Heart left ventricle (tissue), 16 donors: ENCODE measurements at places on chromosomes 2 and 18. TPM values are rescaled to one million over a fixed set of nuclear protein-coding genes. Genes with fewer than 3 reads are reported as not detected.

- no peaks in the 10 kb centered on the region for H3K4me1 ChIP-seq
- H3K27ac ChIP-seq: no peak overlapping the region
- no peaks in the 10 kb centered on the region for H3K27me3 ChIP-seq
- H3K36me3 ChIP-seq: no peaks in the 10 kb centered on the region
- DNase-seq: no peak
- H3K4me3 ChIP-seq: no peak overlapping the region
Observed at GRCh38 chr2:101655702-101656422, 41.6 kb upstream of the MAP4K4 start.

GRCh38 chr18:46321955-46322354 lies 217.8 kb downstream of the HAUS1 start:
- DNase-seq: no peak
- H3K27me3 ChIP-seq: no peaks in the 10 kb centered on the region
- H3K27ac ChIP-seq: no peak overlapping the region

GRCh38 chr18:8499810-8500675 lies 109.2 kb upstream of the RAB12 start:
- H3K4me1 ChIP-seq: no peaks in the 10 kb centered on the region
- no peaks in the 10 kb centered on the region for H3K36me3 ChIP-seq
- H3K4me3 ChIP-seq: no peak overlapping the region
- DNase-seq: no peak
- H3K27ac ChIP-seq: no peak overlapping the region

DNA sequence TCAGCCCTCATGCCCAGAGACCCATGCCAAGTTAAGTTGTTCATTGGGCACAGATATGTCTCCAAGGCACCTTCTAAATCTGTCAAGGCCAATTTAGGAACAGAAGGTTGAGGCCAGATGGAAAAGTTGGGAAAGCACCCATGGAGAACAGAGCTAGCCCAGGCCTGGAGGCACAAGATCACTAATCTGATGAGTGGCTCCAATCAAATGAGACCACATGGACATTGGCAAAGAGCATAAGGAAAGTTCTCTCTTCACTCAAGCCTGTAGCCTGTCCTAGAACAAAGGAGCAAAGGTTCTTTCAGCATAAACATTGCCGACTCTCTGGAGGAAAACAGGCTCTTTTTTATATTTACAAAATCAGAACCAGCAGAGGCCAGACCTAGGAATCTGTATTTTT lies 154.8 kb downstream of the RNF152 start:
- DNase-seq: no peak
- H3K4me1 ChIP-seq: no peaks in the 10 kb centered on the region
- H3K27me3 ChIP-seq: no peaks in the 10 kb centered on the region
- peak overlapping the region; percentile 64 for H3K27ac ChIP-seq
- no peak overlapping the region for H3K4me3 ChIP-seq

DNA sequence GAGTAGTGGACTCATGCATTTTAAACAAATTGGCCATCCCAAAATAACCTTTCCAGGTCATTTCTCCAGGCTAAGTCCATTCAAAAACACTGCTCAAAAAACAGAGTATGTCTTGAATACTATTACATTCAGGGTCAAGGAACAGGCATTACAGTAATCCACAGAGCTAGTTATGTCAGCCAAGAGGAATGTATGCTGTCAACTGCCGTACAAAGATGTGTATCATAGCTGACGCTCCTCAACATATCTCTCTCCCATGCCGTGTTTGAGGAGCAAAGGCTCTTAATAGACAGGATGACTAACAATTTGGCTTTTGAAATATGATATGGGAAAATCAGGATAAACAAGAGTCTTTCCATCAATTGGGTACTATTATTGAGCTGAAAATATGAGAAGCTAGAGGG lies 68.8 kb upstream of the KCTD1 start:
- H3K27me3 ChIP-seq: no peaks in the 10 kb centered on the region
- no peaks in the 10 kb centered on the region for H3K4me1 ChIP-seq
- H3K36me3 ChIP-seq: no peaks in the 10 kb centered on the region
- H3K4me3 ChIP-seq: no peak overlapping the region

DNA sequence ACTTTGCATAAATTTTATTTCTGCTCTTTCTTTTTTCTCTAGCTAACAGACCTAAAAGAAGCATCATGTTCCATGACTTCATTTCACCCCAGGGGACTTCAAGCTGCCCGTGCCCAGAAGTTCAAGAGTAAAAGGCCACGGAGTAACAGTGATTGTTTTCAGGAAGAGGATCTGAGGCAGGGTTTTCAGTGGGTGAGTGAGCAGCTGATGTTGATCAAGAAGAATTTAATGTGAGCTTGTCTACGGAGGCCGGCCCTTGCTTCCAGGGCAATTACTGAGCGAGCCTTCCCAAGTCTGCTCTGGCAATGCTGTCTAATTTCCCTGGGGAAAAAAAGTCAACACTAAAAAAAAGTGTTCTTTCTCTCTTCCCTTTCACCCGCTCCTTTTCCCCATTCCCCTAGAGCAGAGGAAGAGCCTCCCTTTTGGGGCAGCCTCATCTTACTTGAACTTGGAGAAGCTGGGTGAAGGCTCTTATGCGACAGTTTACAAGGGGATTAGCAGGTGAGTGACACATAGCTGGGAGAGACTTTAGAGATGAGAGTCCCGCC lies 1.2 kb downstream of the CDK15 start:
- peak; percentile 48 for DNase-seq
- H3K27me3 ChIP-seq: no peaks in the 10 kb centered on the region
- H3K4me1 ChIP-seq: peaks cover 7% of the 10 kb centered on the region
- no peak overlapping the region for H3K27ac ChIP-seq
- no peaks in the 10 kb centered on the region for H3K36me3 ChIP-seq

DNA sequence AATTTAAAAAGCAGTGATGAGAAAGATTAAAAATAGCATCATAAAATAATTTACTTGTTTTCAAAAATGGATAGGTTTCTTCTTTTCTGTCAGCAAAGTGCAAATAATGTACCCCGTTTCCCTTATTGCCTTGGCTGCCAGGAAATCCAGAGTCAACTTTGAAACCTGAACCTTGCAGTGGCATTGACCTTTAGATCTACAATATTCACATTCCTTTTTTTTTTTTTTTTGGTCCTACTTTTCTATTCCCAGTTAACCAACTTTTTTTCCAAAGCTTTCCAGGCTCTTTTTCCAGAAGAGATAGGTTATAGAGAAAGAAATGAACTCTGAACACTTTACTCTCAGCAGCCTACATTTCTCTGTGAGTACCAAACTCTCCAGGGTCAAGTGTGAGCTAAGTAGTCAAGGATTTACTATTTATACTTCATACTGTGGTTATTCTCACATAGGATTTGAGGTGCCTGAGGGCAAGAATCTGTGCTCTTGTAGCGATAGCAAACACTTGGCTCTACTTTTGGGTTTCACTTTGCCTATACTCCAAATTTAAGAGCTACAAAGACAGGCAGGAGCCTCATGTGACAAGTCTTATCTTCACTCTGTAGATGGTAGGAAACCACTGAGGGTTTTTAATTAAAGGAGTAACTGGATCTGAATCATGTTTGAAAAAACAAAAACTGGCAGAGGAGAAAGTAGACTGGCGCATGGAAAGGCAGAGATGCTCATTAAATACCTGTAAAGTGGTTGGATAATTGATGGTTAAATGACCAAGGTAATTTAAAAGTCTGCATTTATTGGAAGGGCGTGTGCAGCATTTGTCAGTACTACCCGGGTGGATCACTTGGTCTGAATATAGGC lies 63.2 kb upstream of the TMEM17 start:
- peaks cover 13% of the 10 kb centered on the region for H3K27me3 ChIP-seq
- DNase-seq: no peak

DNA sequence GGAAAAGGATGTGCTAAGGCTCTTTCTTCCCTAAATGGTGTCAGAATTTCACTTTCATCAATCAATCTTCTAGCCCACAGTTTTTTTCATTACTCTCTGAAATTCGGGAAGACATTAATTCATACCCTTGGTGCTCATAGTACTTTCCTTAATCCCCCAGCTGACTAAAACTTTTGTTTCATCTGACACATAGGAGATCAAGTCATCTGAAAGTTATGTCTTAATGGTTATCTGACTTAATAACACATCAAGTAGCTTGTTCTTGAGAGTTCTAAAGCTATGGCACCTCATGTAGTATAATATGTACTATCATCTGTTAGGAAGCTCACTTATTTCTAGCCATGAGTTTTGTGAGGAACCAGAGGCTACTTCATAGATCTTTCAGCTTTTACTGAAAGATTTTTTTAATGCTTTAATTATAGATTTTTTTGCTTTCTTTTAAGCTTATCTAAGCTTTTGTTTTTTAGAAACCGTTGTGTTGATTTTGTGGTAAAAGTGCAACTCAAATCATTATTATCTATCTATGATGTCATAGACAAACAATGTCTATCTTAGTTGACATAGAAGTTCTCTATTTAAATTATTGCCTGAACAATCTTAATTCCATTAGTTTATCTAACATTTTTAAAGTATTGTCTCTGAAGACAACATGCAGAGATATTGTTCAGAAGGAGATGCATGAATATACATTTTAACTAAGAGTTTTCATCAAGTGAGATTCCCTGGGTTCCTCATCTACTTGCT lies 93.6 kb upstream of the UBXN4 start:
- H3K36me3 ChIP-seq: peaks cover 5% of the 10 kb centered on the region
- no peak overlapping the region for H3K4me3 ChIP-seq
- H3K27me3 ChIP-seq: no peaks in the 10 kb centered on the region
- no peak for DNase-seq

DNA sequence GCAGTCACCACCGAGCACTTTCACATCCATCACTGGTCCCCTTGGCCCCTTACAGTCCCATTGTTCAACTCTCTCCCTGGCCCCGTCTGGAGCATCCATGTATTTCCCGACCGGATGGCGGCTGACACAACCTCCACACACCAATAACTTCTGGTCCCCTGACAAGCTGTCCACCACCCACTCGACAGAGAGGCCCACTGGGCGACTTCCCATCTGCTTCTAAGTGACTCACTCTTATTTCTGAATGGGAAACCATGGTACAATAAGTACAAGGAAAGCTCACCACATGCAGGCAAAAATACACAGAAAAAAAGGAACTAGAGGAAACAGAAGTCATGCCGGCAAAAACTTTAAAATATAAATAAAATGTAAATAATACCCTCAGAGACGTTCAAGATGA lies 82.9 kb upstream of the RAB12 start:
- H3K27ac ChIP-seq: no peak overlapping the region
- no peaks in the 10 kb centered on the region for H3K27me3 ChIP-seq
- H3K4me3 ChIP-seq: no peak overlapping the region
- no peaks in the 10 kb centered on the region for H3K36me3 ChIP-seq

GRCh38 chr2:129742415-129743180 lies 236.9 kb upstream of the RAB6C start:
- no peak overlapping the region for H3K4me3 ChIP-seq
- no peak for DNase-seq
- H3K4me1 ChIP-seq: no peaks in the 10 kb centered on the region
- H3K36me3 ChIP-seq: no peaks in the 10 kb centered on the region
- no peaks in the 10 kb centered on the region for H3K27me3 ChIP-seq

- H3K4me3 ChIP-seq: no peak overlapping the region
- H3K36me3 ChIP-seq: no peaks in the 10 kb centered on the region
- no peak overlapping the region for H3K27ac ChIP-seq
- no peaks in the 10 kb centered on the region for H3K27me3 ChIP-seq
Observed at GRCh38 chr2:188853307-188853706, 120.9 kb upstream of the COL3A1 start.

DNA sequence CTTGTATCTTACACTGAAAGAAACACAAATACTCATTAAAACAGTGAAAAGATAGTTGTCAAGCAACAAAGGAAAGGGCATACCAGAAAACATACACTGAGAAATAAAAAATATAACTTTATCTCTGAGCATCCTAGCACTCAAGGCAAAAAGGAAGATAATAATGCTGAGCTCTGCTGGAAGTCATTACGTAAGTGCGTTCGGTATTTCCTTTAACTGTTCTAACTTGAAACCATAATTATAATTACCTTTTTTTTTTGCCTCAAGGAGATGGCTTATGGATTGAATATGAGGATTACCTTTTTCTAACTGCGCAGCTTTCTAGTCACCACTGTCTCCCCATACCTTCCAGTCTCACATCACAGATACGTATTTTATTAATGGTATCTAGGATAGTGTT lies 308.1 kb downstream of the GBX2 start:
- DNase-seq: no peak
- no peaks in the 10 kb centered on the region for H3K36me3 ChIP-seq
- peak overlapping the region; percentile 25 for H3K4me3 ChIP-seq
- no peaks in the 10 kb centered on the region for H3K27me3 ChIP-seq

- H3K27me3 ChIP-seq: no peaks in the 10 kb centered on the region
- no peak overlapping the region for H3K27ac ChIP-seq
- H3K36me3 ChIP-seq: no peaks in the 10 kb centered on the region
- H3K4me3 ChIP-seq: no peak overlapping the region
- peak; percentile 20 for DNase-seq
Observed at GRCh38 chr2:238954841-238955591, 107.1 kb downstream of the TWIST2 start.

DNA sequence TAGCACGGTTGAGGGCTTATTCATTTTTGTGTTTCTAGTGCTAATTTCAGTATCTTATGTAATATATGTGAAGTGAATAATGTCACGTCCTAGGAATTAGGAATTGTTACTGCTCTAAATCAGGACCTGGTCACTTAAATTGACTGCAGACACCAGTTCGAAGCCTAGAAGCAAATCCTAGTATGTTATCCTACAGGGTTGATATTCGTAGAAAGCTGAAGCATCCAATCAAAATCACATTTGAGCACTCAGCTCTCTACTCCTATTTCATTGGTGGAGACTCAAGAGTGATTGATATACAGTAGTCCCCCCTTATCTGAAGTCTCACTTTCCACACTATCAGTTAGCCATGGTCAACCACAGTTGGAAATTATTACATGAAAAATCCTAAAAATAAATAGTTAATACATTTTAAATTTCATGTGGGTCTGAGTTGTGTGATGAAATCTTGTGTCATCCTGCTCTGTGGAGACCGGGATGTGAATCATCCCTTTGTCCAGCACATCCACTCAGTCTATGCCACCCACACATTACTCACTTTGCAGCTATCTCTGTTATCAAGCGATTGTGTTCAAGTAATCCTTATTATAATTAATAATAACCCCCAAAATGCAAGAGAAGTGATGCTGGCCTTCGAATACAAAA lies 35.2 kb upstream of the SCN9A start:
- H3K36me3 ChIP-seq: peaks cover 33% of the 10 kb centered on the region
- no peak overlapping the region for H3K27ac ChIP-seq
- H3K27me3 ChIP-seq: no peaks in the 10 kb centered on the region
- no peak overlapping the region for H3K4me3 ChIP-seq

GRCh38 chr2:209523867-209524266 lies 100.0 kb downstream of the MAP2 start:
- peaks cover 30% of the 10 kb centered on the region for H3K4me1 ChIP-seq
- H3K27ac ChIP-seq: no peak overlapping the region
- no peak for DNase-seq
- H3K4me3 ChIP-seq: no peak overlapping the region
- H3K36me3 ChIP-seq: no peaks in the 10 kb centered on the region

DNA sequence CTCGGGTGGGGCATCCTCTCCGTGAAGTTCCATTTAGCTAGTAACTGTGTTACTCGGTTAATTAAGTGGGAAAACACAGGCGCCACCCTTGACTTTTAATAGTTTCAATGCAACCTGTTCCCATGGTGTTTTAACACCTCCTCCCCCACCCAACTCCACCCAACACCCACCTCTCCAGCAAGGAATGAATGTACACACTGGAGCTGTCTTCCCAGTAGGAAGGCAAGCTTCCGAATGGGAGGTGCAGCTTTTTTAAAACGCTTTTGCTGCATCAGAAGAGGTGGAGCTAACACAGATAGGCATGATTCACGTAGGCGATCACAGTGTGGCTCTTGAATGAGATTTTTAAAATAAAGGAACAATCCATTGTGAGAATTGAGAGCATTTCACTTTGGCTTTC lies 73.8 kb upstream of the AGAP1 start:
- H3K27me3 ChIP-seq: no peaks in the 10 kb centered on the region
- no peak overlapping the region for H3K4me3 ChIP-seq
- no peak for DNase-seq
- no peak overlapping the region for H3K27ac ChIP-seq

MATN3 gene
- not detected for total RNA-seq

CHST9 gene
- total RNA-seq: 4.1 TPM

TANK gene
- total RNA-seq: 25.6 TPM

ACMSD gene
- not detected for total RNA-seq

HOXD13 gene
- total RNA-seq: not detected
